Substantia nigra (tissue), 51 donors: ENCODE measurements at places on chromosomes 7 and 10.
A peak's percentile ranks its signal among the peaks of the same experiment; 100 is the strongest.

- DNase-seq = no peak
Observed at GRCh38 chr7:103866919-103867318, 122.5 kb downstream of the RELN start.

DNA sequence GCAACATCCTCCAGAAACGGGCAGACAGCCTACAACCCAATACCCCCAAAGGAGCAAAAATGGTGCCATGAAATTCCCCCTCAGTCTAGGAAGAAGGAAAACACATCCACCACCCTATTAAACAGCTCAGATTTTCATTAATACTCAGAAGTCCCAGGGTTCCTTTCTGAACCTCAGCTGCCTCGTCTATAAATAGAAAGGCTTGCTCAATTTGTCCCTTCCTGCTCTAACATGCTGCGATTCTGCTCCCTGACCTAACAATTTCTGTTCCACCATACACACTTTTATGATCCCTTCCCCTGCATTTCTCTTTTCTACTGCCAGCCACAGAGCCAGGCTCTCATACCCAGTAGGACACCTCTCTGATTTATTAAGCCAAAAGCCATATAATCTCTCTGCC lies 68.1 kb downstream of the MTERF1 start:
- DNase-seq = no peak

GRCh38 chr7:158097106-158097452 lies 490.5 kb downstream of the PTPRN2 start:
- no peak for DNase-seq

DNA sequence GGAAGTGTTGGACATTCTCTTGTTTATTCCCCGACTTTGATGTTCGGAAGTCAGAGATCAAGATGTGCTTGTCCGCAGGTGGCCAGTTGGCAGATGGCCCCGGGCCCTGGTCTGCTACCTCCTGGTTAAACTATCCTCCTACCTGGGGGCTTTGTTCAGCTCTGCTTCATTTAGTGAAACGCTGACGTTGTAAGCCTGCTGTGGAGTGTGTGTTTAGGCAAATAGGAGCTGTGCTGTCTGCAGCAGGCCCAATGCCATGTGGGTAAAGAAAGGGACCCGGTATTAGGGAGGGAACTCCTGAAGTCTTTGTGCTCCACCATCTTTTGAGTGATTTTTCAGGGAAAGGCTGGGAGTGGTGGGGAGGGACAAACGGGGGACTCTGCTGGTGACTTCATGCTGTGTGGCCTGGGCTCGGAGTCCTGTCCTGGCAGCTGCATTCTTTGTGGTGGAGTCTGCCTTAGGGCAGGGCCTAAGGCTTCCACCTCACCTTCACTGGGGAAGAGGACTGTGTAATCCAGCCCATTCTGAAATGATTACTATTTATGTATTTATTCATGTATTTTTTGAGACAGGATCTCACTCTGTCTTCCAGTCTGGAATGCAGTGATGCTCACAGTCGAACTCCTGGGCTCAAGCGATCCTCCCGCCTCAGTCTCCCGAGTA lies 171.1 kb upstream of the KLF6 start:
- no peak for DNase-seq

DNA sequence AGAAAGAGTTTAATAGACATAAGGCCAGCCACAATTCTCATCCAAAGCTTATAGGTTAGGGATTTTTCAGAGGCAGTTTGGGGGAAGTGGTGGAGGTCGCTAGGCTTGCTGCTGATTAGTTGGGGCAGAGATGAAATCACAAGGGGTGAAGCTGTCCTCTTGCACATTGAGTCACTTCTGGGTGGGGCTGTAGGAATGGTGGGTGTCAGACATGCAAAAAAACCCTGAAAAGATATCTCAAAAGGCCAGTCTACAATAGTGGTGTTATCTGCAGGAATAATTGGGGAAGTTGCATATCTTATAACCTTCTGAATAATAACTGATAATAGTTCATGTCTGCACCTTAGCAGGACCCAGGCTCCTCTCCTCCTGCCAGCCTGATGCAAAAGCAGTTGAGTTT lies 2.1 kb downstream of the FAM24B start:
- DNase-seq = no peak

GRCh38 chr10:132979491-132980425 lies 37.4 kb upstream of the CFAP46 start:
- DNase-seq = no peak

- no peak for DNase-seq
Observed at GRCh38 chr10:125611756-125612155, 71.2 kb downstream of the TEX36 start.

DNA sequence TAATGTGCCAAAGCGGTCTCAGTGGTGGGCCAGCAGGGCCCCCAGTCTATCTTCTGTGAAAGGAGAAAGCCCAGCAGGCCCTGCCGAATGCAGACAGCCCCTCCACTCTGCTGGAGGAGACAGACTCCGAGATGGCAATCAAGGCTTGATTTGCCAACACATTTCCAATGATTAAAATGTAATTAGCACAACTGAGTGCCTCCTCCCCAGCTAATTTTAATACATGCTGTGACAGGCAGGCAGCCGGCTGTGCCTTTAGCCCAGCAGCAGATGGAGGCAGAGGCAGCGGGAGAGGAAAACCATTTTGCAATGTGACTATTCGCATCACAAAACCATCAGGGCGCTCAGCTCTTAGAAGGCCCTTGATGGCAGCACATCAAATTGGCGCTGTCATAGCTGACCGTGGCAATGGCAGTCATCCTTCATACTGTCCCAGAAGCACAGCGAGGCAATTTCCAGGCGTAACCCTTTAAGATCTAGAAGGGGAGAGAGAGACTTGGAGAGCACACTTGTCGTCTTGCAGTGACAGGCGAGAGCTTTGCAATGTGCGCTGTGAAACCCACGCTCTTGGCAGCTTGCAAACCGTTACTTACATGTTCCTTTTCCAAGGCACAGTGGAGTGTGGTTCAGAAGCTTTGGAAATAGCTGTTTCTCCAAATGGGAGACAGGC lies 714.8 kb upstream of the GALNT17 start:
- DNase-seq = no peak

GRCh38 chr7:49852619-49853462 lies 79.4 kb downstream of the VWC2 start:
- peak; percentile 20 for DNase-seq
